Right renal cortex interstitium (tissue), 3 donors: ENCODE measurements at places on chromosomes 3 and 15. TPM values are rescaled to one million over a fixed set of nuclear protein-coding genes. Genes with fewer than 3 reads are reported as not detected.

Gene ADAMTSL3
- polyA plus RNA-seq = 3.0 TPM

Gene METTL6
- polyA plus RNA-seq = 29.0 TPM

Gene APBA2
- 12.0 TPM for polyA plus RNA-seq

Gene SH2D7
- polyA plus RNA-seq = 0.55 TPM

Gene GLDN
- polyA plus RNA-seq = 0.24 TPM

Gene STIMATE
- polyA plus RNA-seq = 15.8 TPM

Gene SLC6A11
- polyA plus RNA-seq = 0.08 TPM

Gene RHCG
- polyA plus RNA-seq = 3.5 TPM

Gene UBE2E1
- 160 TPM for polyA plus RNA-seq

Gene PRTG
- 13.5 TPM for polyA plus RNA-seq

Gene MCTP2
- 20.0 TPM for polyA plus RNA-seq

Gene CHRNA7
- 10.3 TPM for polyA plus RNA-seq

Gene CFAP91
- polyA plus RNA-seq = 25.5 TPM

Gene ADGRG7
- 0.19 TPM for polyA plus RNA-seq

Gene PLA2G4E
- polyA plus RNA-seq = not detected

Gene PLCH1
- 10.7 TPM for polyA plus RNA-seq

Gene ZNF35
- polyA plus RNA-seq = 10.4 TPM

Gene SIDT1
- polyA plus RNA-seq = 3.0 TPM

Gene NLGN1
- 2.2 TPM for polyA plus RNA-seq

Gene CCR1
- 1.7 TPM for polyA plus RNA-seq

Gene RASGRP1
- 14.0 TPM for polyA plus RNA-seq

Gene CCNDBP1
- 55.9 TPM for polyA plus RNA-seq

Gene RSL24D1
- polyA plus RNA-seq = 131 TPM

Gene PLSCR5
- polyA plus RNA-seq = not detected

Gene GPR27
- 8.1 TPM for polyA plus RNA-seq

Gene IMP3
- 56.4 TPM for polyA plus RNA-seq

Gene CPNE9
- 0.10 TPM for polyA plus RNA-seq

Gene C3orf85
- polyA plus RNA-seq = 19.0 TPM

Gene RAP2B
- 7.1 TPM for polyA plus RNA-seq

Gene AHSG
- 1.0 TPM for polyA plus RNA-seq

Gene FOXP1
- polyA plus RNA-seq = 32.9 TPM

Gene PROK2
- not detected for polyA plus RNA-seq

Gene ZNF660
- polyA plus RNA-seq = 11.4 TPM

Gene FBXO40
- polyA plus RNA-seq = 0.06 TPM

Gene TRIM59
- polyA plus RNA-seq = 18.9 TPM

Gene UMPS
- 48.9 TPM for polyA plus RNA-seq

Gene ILDR1
- 8.2 TPM for polyA plus RNA-seq

Gene NTRK3
- 10.9 TPM for polyA plus RNA-seq

Gene LRIG1
- polyA plus RNA-seq = 26.1 TPM

Gene SEMA3B
- 76.3 TPM for polyA plus RNA-seq

Gene SKIL
- 37.6 TPM for polyA plus RNA-seq

Gene FEZF2
- polyA plus RNA-seq = not detected

Gene SAMMSON
- polyA plus RNA-seq = not detected

Gene PCYT1A
- polyA plus RNA-seq = 37.7 TPM

Gene TMCO5A
- not detected for polyA plus RNA-seq

Gene IFRD2
- polyA plus RNA-seq = 37.7 TPM

Gene CLDN18
- 0.71 TPM for polyA plus RNA-seq

Gene PLSCR2
- polyA plus RNA-seq = 1.00 TPM

Gene NMNAT3
- polyA plus RNA-seq = 9.7 TPM

Gene SCG5
- 23.1 TPM for polyA plus RNA-seq

Gene CLEC3B
- polyA plus RNA-seq = 20.9 TPM

Gene KBTBD8
- polyA plus RNA-seq = 1.4 TPM

Gene LRRC2
- 2.0 TPM for polyA plus RNA-seq

Gene OR5H6
- not detected for polyA plus RNA-seq

Gene FSIP1
- polyA plus RNA-seq = 4.1 TPM

Gene SYNPR
- 0.07 TPM for polyA plus RNA-seq

Gene ANKRD34C
- polyA plus RNA-seq = 0.14 TPM
